HuH-7.5 (cell line): ENCODE measurements at places on chromosomes 16 and 17.

GRCh38 chr16:85632709-85633437 is 19.8 kb downstream of the GSE1 start:
- no peak for DNase-seq

- no peak for DNase-seq
Observed at GRCh38 chr16:11182411-11182810, 73.6 kb downstream of the SOCS1 start.

GRCh38 chr16:68126395-68126794 is 41.2 kb downstream of the NFATC3 start:
- DNase-seq = no peak

DNA sequence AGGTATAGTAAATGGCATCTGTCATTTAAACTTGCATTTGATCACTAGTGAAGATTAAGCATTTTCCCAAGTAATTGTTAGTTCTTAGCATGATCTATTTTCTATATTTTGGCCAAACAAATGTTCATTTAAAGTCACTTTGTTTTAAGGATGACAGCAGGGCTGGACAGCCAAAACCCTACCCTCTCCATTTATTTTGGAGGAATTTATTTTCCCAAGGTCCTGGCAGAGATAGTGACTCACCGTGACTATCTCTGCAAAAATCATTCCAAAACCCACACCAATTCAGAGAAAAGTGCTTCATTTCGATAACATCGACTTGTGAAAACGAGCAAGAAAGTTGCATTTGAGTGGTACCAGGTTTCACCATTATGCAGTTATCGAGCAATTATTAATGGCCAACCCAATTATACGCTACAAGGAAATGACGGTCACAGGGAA is 665 bp upstream of the AKAP1 start:
- DNase-seq = no peak

DNA sequence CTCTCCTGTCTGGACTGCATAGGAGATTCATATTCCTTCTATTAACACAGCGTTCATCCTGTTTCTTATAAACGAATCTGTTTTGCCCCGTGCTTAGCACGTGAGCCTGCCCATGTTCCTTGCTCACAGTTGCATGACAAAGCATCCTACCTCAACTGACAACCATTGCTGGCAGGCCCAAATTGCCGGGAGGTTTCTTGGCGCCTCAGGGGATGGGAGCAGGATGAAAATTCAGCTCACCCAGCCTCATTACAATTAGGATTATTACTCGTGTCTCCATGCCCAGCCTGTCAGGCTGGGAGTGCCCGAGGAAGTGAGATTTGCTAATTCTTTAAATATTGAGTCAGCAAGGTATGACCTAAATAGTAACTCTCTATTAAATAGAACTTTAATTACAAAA is 36.7 kb upstream of the HELZ start:
- DNase-seq = no peak

GRCh38 chr17:51029142-51029541 is 91.5 kb downstream of the SPAG9 start:
- no peak for DNase-seq

- DNase-seq = peak; percentile 74
Observed at GRCh38 chr17:57954397-57955182, 622 bp downstream of the CUEDC1 start.

DNA sequence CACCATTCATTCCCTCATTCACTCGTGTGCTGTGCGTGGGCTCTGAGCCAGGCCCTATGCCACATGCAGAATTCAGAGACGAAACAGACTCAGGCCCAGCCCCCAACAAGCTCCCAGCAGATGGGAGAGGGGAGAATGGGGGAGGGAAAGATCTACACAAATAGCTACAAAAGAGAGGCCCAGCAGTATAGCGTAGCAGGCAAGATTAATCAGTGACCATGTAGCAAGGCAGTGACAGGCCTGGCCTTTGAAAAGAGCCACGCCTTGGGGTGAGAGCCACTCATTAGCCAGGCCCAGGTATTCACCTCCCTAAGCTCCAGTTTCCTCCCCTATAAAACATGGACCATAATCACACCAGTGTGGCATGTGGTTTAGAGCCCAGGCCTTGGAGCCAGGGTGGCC is 16.4 kb upstream of the KRT19 start:
- no peak for DNase-seq

DNA sequence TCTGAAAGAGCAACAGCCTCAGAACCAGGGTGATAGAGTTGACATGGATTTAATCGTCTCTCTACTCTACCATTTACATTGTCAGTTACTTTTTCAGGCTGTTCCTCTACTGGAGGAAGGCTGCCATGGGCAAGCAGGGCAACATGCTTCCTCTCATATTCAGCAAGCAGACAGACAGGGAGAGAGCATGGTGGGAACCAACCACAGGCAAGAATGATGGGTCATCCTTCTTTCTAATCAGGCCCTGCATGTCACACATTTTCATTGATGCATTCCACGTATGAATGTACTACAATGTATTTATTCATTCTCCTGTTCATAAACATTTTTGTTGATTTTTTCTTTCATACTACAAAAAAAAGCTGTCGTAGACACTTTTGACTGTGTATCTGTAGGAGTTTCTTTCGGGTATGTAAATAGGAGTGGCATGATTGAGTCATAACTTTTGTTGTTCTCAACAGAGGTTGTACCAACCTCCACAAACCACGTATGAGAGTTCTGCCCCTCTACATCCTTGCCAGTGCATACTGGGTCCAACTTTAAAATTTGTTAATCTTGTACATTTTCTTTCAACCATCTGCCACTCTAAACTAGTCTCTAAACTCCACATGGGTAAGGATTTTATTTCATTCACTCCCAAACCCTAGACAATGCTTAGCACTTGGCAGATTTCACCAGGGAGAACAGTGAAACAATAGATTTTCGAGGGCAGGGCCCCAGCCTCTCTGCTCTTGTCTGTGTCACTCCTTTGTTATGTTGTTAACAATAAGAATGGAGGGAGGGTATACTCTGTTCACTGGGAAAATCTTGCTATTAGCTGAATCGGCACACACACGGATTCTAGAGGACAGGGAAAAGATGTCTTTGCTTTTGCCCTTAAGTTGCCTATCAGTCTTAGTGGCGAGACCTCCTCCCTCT is 58.7 kb downstream of the CMC2 start:
- DNase-seq = no peak

GRCh38 chr17:35795007-35795870 is at the start of gene MMP28:
MMP28 (minus strand) TSS chr17:35795641; CDS start chr17:35795377, 264 bp downstream.
- no peak for DNase-seq

- no peak for DNase-seq
Observed at GRCh38 chr16:67846063-67846319, 742 bp upstream of the NUTF2 start.

DNA sequence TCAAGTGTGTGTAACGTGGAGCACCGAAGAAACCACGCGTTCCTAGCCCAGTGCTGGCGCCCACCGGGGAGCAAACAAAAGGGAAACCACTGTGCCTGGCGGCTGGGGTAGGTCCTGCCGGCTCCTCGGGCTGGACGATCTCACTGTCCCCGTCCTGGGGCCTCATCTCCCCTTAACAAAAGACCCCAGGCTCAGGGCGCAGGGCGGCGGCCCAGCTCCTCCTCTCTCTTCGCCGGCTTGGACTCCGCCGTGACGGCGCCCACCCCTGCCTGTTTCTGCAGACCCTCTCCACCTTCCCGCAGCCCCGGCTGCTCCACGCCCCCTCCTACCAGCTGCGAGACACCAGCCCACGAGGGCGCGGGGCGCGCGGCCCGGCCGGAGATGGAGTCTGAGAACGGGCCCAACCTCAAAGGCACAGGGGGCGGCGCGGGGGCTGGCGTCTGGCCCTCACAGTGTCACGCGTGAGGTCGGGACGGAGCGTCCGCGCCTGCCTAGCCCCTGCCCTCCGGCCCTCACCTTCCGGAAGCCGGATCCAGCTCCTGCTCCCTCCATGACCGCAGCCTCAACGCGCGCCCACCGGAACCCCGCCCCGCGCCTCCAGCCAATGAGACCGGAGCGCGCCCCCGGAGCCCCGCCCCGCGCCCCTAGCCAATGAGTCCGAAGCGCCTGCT is at the start of gene CENPX:
Gene CENPX, minus strand, starts transcription at position 569 of the 671 bp plus-strand sequence. Its CDS starts 17 bp downstream, at position 552.
- no peak for DNase-seq

DNA sequence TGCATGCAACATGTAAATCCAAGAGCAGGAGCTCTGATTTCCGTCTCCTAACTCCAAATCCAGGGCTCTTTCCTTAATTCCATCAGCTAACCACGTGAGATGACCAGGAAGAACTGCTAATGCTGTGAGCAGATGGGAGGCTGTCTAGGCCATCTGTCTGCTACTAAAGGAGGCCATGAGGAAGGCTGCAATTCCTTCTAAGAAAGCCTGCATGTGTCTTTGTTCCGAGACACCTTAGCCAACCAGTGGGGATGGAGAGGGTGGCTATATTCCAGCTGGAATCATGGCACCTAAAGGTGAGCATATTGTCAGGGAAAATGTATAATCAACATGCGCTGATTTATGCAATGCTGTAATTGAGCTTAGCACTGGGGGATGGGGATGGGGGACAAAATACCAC is 267.2 kb upstream of the CDH5 start:
- DNase-seq = no peak

DNA sequence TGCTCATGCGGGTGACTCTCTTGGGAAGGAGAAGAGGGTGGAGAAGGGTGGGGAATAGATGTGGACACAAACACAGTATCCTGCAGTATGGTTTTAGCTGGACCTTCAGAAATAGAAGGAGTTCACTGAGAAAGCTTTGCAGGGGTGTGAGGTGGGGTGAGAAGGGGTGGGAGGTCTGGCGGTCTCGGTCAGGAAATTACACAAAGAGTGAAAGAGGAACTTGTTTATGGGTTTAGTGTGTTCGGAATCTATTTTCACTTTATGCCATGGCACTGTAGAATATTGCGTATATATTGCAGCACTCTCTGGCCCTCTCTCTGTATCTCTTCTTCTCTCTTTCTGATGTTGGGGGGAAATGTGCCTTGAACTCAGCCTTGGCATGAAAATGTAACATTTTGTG is 148.2 kb upstream of the GOT2 start:
- DNase-seq = no peak

DNA sequence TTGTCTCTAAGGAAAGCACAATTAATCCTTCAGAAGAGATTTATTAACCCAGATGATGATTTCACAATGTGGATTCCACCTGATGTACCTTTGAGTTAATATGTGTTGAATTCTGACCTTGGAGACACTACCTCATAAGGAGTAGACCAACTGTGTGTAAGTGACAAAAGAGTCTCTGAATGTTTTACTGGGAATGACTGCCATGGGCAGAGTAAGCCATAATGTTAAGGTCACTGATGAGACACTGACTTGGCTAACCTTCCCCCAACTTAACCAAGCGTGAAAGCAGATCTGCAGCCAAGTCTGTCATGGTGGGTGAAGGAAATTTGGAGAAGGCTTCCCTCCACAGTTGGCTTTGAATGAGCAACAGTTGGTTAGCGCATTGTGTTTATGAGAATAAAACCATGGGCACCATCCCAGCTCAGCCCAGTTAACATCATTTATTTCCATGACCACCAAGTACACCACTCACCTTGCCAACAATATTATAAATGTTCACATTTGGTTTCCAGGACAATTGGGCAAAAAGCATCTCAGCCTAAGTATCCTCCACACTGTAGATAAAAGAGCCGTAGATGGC is 618.5 kb downstream of the KCNJ2 start:
- DNase-seq = no peak

GRCh38 chr17:61205931-61206330 is 193.7 kb upstream of the TBX2 start:
- no peak for DNase-seq

- DNase-seq = no peak
Observed at GRCh38 chr17:72587773-72588511, 467.1 kb downstream of the SOX9 start.

GRCh38 chr16:15536843-15537242 is 102.5 kb downstream of the BMERB1 start:
- DNase-seq = no peak

GRCh38 chr16:52353249-52353648 is 193.7 kb downstream of the TOX3 start:
- no peak for DNase-seq

- DNase-seq = no peak
Observed at GRCh38 chr17:41785091-41785858, 1.2 kb downstream of the JUP start.

DNA sequence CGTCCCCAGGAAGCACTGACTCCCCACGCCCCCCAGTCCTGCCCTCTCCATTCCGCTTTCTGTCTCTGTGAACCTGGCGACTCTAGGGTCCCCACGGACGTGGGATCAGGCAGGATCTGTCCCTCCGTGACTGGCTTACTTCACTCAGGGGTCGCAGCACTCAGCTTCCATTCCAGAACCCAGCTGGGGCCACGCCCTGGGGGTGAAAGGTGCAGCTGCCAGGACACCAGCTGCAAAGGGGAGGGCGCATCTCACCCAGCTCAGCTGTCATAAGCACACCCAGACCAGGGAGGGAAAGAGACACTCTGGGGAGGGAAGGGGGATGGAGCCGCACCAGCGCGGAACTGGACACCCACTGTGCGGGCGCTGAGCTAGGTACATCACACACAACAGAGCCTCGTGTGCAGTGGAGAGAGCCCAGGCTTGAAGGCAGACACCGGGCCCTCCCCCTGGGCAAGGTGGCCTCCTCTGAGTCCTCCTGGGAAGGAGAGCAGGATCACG is 18.5 kb upstream of the HEXD start:
- DNase-seq = no peak

DNA sequence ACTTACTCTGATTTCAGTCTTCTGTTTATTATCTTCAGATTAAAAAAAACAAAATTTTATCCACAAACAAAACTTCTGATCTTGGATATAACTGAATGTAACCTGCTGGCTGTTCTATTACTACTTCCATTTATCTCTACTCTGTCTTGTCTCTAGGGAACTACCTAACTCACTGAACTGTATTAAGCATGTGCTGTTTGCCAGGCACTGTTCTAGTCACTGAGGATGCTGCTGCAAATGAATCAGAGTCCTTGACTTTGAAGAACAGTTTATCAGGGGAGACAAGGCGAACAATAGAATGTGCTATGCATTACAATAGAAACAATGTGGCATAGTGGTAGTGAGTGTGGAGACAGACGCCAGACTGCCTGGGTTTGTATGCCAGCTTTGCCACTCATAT is 2.3 kb upstream of the ANKRD40 start:
- no peak for DNase-seq

- no peak for DNase-seq
Observed at GRCh38 chr16:13835387-13835786, 84.6 kb upstream of the ERCC4 start.

GRCh38 chr17:61442136-61442775 is 10.0 kb upstream of the TBX4 start:
- no peak for DNase-seq

DNA sequence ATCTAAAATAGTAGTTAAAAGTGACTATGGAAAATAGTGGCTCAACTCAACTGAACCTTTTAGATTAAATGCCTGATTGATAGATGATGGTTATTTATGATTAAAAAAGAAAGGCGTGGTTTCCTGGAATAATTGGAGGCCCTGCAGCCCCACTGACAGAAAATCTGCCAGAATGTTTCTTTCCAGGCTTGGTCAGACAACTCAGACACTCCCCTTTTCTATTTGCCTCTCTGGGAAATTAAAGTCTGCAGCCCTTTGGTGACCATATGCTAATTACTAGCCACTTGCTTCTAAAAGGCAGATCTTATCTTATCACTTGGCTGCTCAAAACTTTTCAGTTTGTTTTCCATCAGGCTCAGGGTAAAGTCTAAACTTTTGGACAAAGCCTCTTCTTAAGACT is 506.0 kb downstream of the TMEM114 start:
- DNase-seq = no peak
